Lower leg skin (tissue), 4 donors: ENCODE measurements at places on chromosomes 6 and 20.

DNA sequence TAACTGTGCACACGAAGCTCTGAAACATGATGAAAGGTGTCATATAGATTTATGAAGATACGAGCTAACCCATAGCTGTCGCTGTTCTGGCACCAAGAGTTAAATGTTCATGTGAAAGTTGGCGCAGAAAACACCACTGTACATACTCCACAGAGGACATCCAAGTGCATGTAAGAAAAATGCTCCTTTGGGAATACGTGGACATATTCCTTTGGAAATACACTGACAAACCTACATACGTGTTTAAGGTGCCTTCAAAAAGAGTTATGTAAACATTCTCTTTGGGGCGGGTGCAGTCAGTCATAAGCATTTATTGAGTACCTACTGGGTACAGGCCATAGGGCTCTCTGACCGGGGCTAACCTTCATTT is 723 bp upstream of the ARID1B start:
- no peak for DNase-seq

- peak; percentile 59 for DNase-seq
Measured at GRCh38 chr20:44861531-44862006, 23.9 kb upstream of the YWHAB start.

DNA sequence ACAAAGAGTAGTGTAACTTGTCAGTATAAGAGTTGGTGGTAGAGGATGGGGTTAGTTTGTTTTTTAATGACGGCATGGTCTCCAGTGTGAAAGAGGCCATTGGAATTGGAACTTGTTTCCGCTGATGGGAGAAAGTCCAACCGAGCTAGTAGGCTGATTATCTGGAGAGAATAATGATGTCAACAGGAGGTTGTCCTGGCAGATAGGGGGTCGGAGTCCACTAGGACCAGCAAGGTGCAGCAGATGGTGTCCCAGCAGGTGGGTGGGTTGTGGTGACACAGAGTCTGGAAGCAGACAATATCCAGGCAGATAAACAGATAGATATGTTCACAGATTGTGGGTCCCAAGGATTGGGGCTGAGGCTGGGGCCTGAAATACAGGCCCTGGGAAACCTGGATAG is 35.1 kb downstream of the PKIB start:
- DNase-seq = no peak

- no peak for DNase-seq
Measured at GRCh38 chr6:193773-194310, 98.4 kb upstream of the DUSP22 start.

DNA sequence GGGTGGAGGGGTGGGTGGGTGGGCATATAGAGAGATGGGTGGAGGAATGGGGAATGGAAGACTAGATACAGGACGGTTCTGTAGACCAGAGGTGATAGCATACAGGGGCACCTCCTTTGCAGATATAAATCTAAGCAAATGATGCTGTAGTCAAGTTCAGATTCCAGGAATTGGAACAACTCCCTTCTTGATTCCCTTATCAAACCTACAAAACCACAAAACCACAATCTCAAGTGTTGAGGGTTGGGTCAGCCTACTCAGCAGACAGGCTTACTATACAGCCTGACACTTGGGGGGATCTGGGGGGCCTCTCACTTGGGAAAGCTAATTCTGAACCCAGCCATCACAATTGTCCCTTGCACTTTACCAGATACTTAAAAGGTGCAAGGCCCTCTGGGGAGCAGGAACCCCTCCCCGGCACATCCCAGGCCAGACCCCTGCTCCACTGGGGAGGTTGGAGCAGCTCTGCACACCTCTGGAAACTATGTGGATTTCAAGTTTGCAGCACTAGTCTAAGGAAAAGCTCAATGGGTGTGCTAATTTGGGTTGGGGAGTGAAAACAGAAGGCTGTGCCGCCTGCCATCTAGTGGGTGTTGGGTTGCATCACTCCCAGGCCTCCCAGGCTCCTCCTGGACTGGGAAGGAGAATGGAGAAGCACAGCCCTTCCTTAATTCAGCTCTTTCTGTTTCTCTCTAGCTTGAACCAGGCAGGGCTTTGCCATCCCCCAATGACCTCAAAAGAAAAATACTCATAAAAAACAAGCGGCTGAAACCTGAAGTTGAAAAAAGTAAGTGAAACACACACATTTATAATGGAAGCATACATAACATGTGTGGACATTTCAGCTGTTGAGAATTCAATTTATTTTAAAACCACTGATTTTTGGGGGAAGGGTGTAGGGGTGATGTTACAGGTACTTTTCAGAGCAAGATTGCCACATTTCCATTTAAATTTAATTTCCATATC is 121.2 kb upstream of the LAMP5 start:
- DNase-seq = peak; percentile 46

DNA sequence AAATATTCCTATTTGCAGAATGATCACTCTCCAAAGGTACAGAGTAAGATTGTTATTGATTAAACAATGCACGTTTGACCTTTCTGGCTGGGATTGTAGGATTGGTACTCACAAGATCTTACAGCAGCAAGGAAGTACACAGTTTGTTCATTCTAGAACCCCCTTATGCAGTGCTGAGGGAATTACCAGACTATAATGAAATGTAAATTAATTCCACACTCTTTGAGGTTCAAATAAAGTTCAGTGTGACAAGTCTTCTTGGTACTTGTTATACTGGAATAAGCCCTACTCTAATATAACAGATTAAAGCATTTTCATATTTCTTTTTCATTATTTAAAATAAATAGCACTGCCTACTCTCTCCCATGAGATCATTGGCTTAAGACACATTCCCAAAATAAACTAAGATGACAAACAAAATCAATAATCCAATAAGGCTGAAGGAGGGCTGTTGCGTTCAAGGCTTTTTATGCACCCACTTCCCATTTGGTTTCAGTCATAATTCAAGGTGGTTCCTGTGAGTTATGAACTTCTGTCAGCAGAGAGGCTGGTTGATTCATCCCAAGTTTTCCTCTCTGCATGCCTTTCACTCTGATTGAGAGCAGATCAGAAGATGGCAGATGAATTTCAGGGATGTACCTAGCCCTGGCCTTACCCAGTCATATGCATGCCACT is 881.5 kb downstream of the C6orf118 start:
- DNase-seq = no peak

DNA sequence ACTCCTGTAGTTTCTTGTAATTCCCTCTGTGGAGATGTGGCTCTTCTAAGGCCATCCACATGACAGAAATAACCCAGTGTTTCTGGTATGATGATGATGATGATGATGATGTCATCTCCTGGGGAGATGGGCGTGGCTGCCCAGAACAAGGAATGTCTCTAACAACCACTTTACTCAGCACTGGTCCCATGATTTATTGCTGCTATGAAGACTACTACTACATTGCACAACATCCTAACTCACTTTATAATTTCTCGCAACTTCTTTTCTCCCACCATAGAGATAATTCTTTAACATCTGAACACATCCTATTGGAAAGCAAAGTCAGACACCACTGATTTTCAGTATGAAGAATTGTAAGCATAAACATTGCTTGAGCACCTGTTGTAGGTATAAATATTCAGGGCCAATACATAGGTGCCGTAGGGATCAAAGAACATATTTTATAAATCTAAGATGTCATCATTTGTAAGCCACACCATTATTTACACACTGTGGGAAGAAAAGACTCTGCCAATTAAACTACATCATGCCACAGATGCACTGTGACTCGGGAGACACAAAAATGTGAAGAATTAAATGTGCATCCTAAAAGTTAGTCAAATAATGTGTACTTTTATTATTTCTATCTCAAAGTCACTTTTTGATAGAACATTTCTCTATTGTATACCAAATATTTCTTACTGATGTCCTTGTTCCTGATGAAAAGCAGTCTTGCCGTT is 6.4 kb downstream of the TPMT start:
- DNase-seq = no peak

GRCh38 chr6:20997143-20997769 is 463.0 kb downstream of the CDKAL1 start:
- no peak for DNase-seq

DNA sequence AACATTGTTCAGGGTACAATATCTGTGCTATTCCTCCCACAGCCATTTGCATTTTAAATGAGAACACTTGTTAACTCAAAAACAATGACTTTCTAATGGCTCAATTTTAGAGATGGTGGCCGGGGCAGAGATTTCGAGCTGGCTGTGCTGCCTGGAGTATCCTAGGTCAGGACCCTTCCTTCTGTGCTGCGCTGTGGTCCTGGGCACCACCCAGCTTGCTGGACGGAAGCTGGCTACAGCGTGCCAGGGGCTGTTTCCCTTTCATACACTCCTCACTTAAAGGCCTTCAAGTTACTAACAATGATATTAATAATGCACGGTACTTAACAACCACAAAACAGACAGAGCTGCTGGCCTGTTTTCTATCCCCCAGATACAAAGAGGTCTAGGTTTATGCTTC is 194.4 kb upstream of the CST7 start:
- DNase-seq = peak; percentile 26

- peak; percentile 80 for DNase-seq
Measured at GRCh38 chr20:58228484-58229197, at the start of gene ANKRD60. TSS of gene ANKRD60 (minus strand) at chr20:58228653. CDS start at chr20:58228653, 0 bp downstream.

GRCh38 chr20:21102603-21103311 is 3.4 kb downstream of the LINC00237 start:
- DNase-seq = peak; percentile 90

DNA sequence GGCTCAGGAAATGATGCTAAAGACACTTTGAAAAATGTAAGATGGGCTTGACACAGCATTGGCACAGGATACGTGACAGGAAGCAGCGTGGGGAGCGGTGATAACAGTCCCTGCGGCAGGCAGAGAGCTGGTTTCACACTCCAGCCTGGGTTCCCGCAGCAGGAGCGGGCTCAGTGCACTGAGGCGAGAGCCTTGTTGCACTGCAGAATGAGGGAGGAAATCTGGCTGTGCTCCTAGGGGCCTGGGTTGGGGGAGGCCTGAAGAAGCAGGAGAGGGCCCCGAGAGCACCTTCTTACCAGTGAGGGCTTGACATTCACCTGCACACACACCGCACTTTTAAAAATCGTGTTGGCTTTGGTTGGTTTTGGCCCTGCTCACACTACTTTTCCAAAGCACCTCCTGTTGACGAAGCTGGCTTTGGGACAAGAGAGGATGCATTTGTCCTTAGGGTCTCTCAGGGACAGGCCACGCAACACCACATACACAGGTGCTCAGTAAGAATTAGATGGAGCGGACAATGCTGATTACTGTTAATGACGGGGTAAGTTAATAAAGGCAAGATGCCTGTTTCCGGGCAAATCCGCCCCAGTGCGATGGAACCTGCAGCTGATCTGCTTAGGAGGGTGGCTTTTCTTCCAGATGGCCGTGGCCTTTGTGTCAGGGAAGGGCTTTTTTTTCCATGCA is 49.4 kb upstream of the ARMC2 start:
- DNase-seq = no peak
